Activated naive CD4-positive, alpha-beta T cell treated with anti-CD3 and anti-CD28 coated beads, Interleukin-2, amount 10 ng/mL, durations not matched to agents 5 hours and 36 hours (primary cell): ENCODE measurements at places on chromosomes 7 and 10. TPM values are rescaled to one million over a fixed set of nuclear protein-coding genes. Genes with fewer than 3 reads are reported as not detected.

CYP26A1 gene
- total RNA-seq = not detected

CLEC5A gene
- total RNA-seq = not detected

CDNF gene
- total RNA-seq = 0.65 TPM

AGAP9 gene
- total RNA-seq = 5.5 TPM

CCDC201 gene
- not detected for total RNA-seq

AGBL3 gene
- 4.1 TPM for total RNA-seq

MEOX2 gene
- total RNA-seq = not detected

EPDR1 gene
- total RNA-seq = 0.19 TPM

CD36 gene
- not detected for total RNA-seq

UPK3B gene
- total RNA-seq = 1.2 TPM

MEIG1 gene
- not detected for total RNA-seq

PRXL2A gene
- total RNA-seq = 8.5 TPM

GALNT17 gene
- not detected for total RNA-seq

TWIST1 gene
- 0.14 TPM for total RNA-seq

DEPP1 gene
- total RNA-seq = 0.31 TPM

ZNF680 gene
- total RNA-seq = 13.2 TPM

ICA1 gene
- total RNA-seq = 2.6 TPM

ARID5B gene
- 77.9 TPM for total RNA-seq

SLC35G1 gene
- total RNA-seq = 3.9 TPM

CPA4 gene
- not detected for total RNA-seq

NPC1L1 gene
- total RNA-seq = not detected

SLC13A1 gene
- total RNA-seq = not detected

CPVL gene
- total RNA-seq = 0.30 TPM

C10orf62 gene
- not detected for total RNA-seq

PARD3 gene
- 1.1 TPM for total RNA-seq

IDI2 gene
- not detected for total RNA-seq

LIPM gene
- total RNA-seq = not detected

OGDHL gene
- 0.10 TPM for total RNA-seq
